NCI-H774 (cell line): ENCODE measurements at places on chromosomes 12 and 14.
A peak's percentile ranks its signal among the peaks of the same experiment; 100 is the strongest.

- DNase-seq, result no peak
Measured at GRCh38 chr14:43621282-43621681, 885.8 kb downstream of the FSCB start.

GRCh38 chr12:98578392-98578791, 15.1 kb upstream of the SLC25A3 start:
- DNase-seq, result no peak

- no peak for DNase-seq
Measured at GRCh38 chr14:104689881-104690711, 678 bp downstream of the INF2 start.

DNA sequence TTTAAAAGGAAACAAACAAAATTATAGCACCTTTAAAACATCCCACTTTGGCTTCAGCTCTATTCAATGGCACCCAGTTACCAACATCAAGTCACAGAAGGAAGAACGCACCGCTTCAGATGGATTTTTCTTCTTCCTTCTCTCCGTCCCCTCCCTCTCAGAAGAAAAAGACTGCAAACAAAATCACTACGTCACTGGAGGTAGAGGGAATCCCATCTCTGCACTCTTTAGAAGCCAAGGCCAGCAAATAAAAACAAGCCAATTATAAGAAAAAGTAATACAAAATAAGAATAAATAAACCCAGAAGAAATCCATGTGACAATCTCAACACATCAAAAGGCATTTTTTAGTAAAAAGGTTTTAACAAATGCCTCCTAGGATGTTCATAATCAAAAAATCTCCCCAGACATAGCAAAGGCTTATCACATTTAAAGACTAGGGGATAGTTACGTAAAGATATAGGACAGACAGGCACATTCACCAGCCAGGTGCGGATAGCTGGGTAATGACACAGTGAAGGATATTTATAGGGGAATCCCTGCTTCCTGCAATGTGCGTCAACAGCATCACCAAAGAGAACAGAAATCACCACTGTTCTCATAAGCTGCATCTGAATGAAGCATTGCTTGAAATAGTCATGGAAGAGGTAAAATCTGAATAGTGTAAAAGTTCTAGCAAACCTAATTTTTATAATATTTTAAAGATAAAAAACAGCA, 89.4 kb downstream of the R3HDM2 start:
- DNase-seq, result no peak

DNA sequence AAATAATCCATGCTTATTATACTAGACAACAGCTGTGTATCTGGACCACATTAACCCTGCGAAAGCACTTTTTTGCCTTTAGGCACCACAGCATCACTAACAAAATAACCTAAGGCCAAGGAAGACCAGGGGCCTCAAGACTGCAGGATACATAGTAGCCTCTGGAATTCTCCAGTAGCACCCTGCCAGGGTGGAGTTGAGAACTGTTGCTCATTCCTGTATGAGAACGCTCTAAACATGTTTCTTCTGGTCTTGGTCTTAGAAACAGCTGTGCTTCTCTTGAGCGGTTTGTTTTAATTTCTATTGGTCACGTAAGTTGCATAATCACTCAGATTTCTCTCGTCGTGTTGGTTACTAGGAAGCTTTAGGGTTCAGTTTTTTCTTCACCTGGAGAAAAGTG, 7.9 kb downstream of the B4GALNT3 start:
- DNase-seq, result no peak

GRCh38 chr14:93115821-93116675, at the start of gene ITPK1:
Gene ITPK1, minus strand, starts transcription at chr14:93115925. Its CDS starts 762 bp downstream, at chr14:93115163.
- peak; percentile 45 for DNase-seq

- no peak for DNase-seq
Measured at GRCh38 chr14:64645220-64645892, 58.9 kb upstream of the PLEKHG3 start.

- no peak for DNase-seq
Measured at GRCh38 chr14:72237722-72238666, 305.8 kb downstream of the RGS6 start.

- DNase-seq, result no peak
Measured at GRCh38 chr14:91893007-91893406, 25.7 kb upstream of the TC2N start.

- DNase-seq, result no peak
Measured at GRCh38 chr14:99199846-99200653, 71.9 kb downstream of the BCL11B start.

DNA sequence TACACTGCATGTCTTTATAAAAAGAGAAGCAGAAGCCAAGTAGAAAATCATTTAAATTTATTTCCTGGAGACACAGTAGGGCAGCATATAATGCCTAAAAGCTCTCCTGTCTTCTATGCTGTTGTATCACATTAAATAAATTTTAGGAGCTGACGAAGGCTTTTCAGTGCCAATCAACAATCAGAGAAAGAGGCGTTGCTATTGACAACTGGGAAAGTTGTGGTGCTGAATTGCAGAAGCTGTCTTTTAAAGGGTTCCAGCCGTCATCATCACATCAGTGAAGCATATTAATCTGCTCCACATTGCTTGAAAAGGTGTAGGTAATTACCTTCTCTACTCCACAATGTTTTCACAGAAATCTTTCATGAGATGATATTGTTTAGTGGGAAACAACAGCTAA, 103.9 kb downstream of the FSCB start:
- no peak for DNase-seq

DNA sequence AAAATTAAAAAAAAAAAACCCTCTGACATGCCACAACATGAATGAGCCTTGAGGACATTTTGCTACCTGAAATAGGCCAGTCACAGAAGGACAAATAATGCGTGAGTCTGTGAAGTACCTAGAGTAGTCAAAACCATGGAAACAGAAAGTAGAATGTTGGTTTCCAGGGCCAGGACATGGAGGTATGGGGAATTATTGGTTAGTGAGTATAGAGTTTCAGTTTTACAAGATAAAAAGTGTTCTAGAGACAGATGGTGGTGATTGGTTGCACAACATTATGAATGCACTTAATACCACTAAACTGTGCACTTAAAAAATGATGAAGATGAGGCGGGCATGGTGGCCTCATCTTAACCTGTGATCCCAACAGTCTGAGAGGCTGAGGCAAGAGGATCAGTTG, 47.6 kb upstream of the ZFP36L1 start:
- DNase-seq, result no peak

GRCh38 chr12:75945581-75945980, 86.0 kb downstream of the PHLDA1 start:
- DNase-seq, result no peak

DNA sequence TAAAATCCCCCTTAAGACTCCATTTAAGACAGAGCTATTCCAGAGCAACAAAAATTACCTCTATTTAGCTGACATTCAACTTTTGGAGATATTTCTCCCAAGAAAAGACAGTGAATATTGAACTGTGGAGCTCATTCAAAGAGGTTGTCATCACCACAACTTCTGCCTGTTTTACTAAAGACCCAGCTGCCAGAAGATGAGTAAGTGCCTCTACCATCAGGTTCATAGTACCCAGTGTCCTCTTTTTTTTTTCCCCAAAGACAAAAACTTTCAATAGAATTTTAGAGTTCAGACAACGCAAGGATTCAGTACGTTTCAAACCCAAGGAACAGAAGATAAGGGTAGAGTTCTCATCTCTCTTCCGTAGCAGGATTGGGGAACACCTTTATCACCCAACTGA, 461.3 kb downstream of the BCAT1 start:
- no peak for DNase-seq

DNA sequence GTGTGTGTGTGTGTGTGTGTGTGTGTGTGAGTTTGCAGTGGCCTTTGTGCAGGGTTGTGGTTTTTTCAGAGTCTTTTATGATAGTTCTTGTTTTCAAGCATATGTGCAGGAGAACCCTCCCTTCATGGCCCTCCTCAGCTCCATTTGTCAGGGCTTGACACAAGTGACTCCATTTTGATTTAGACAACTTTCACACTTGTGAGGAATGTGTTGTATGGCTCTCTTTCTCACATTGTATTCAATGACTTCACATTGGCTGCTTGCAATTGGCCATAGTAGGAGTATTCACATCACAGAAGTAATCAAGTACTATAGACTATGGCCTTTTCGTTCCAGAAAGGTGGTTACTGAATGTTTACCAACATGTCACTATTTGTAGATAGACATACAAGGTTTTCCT, 133.1 kb downstream of the SLC38A1 start:
- no peak for DNase-seq

DNA sequence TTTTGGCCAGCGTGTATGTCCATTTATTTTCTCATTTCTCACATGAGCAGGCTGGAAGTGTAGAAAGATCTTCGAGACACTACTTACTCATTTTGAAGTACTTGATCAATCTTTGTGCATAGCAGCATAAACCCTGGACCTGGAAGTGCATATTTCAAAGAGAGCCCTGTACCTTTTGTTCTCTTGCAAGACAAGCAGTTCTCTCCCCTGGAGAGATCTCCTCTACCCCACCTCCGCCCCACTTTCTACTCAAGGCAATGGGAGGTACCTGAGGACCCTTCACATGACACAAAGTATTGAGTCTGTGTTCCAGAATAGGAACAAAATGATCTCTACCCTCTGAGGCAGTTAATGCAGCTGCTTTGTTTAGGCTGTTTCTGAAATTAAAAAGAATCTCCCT, 27.4 kb upstream of the RASSF3 start:
- DNase-seq, result no peak

DNA sequence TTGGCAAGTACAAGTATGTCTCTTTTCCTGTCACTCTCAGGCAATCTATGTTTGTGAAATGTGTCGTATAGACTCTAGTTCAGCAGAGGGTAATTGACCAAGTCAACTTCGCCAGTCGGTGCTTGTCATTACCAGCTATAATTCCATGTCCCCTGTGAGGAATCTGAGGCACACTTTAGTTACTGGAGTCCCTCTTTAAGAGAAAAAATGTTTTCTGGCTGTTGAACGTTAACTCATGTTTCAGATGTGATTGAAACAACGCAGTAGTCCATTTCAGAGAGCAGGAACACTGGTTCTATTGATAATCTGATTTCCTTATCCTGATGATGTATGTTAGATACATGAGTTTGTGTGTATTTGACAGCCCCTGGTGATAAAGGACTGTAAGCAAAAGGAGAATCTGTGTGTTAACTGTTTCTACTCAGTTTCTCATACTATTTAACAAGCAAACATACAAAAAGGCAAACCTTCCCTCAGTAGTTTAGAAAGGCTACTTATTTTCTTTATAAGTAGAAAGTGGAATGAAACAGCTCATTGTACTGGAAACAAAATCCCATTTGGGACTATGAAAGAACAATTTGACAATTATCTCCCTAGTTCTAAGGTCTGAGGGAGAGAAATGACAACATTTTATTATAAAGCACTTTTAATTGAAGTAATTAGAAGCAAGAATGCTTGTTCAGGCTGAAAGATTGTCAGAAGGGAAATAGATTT, 161.1 kb upstream of the TRHDE start:
- no peak for DNase-seq

- no peak for DNase-seq
Measured at GRCh38 chr12:126358806-126359205, 1293.6 kb downstream of the AACS start.

- no peak for DNase-seq
Measured at GRCh38 chr14:83463500-83464098, 1929.9 kb upstream of the SEL1L start.

DNA sequence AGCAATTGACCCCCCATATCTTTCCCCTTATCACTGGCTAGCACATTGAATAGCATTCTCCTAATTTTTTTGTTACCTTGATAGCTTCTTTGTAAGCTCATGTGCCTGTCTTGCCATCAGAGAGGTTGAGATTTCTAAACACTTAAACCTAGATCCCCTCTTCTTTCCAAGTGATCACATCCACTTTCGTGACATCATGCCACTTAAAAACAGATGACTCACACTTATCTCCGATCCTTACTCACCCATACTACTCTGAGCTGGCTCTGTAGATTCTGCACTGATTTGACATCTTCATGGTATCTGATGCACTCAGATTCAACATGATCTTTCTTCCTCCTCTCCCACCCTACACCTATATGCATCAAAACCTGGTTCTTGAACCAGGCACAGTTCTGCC, 10.5 kb downstream of the GPR137C start:
- no peak for DNase-seq

DNA sequence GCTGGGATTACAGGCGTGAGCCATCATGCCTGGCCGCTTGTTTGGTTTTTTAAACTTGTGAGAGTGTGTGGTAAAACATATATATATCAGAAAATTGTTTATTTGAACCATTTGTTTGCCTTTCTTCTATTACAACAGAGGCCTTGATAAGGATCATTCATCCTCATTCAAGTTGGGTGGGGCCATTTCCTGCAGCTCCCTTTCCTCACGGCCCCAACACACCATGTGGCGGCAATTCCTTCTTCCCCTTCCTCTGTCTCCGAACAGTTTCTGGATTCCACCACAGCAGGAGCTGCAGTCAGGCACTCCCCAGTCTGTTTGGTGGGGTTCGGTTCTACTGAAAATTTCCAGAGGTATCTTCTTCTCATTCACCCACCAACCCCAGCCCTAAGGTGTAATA, 42.0 kb upstream of the RASSF3 start:
- no peak for DNase-seq

GRCh38 chr12:48818831-48819590, 715 bp downstream of the CACNB3 start:
- DNase-seq, result no peak

DNA sequence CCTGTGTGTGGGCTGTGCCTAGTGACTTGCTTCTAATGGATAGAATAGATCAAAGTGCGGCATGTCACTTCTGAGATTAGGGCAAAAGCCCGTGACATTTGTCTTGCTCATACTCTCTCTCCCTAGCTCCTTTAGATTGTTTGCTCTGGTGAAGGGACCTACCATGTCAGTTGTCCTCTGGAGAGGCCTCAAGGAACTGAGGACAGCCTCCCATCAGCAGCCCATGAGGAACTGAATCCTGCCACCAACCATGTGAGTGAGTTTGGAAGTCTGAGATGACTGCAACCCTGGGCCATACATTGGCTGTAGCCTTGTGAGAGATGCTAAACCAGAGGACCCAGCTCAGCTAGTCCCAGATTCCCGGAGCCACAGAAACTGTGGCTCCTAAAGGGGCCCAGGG, 101.6 kb upstream of the ESRRB start:
- DNase-seq, result no peak

- DNase-seq, result no peak
Measured at GRCh38 chr12:72234886-72235285, 37.3 kb upstream of the TRHDE start.

GRCh38 chr12:49568442-49569162, 660 bp upstream of the MCRS1 start:
- DNase-seq, result no peak

- no peak for DNase-seq
Measured at GRCh38 chr14:101585211-101585610, 23.9 kb downstream of the DIO3 start.

GRCh38 chr12:104549815-104550480, 93.2 kb downstream of the CHST11 start:
- DNase-seq, result no peak

DNA sequence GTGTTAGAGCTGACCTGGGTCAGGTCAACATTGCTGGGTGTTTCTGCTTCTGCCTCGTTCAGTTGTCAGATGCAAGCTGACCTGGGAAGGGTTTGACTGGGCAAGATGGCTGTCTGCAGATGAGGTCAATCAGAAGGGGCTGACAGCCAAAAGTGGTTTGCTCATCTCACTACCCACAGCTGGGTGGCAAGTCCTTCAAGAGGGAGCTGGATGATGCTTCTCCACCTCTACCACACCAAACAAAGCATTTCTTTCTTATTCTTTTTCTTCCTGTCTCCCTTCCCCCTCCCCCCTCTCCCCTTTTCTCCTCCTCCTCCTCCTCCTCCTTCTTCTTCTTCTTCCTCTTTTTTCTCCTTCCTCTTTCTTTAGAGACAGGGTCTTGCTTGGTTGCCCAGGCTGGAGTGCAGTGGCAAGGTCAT, 268.2 kb upstream of the PLEKHG7 start:
- DNase-seq, result no peak

- DNase-seq, result no peak
Measured at GRCh38 chr14:92847278-92847677, 53.2 kb downstream of the GOLGA5 start.
